Islet precursor cell (in vitro differentiated cells): ENCODE measurements at places on chromosomes 5 and 9.

GRCh38 chr5:31944684-31945445 is 229.3 kb downstream of the GOLPH3 start:
- DNase-seq: no peak

DNA sequence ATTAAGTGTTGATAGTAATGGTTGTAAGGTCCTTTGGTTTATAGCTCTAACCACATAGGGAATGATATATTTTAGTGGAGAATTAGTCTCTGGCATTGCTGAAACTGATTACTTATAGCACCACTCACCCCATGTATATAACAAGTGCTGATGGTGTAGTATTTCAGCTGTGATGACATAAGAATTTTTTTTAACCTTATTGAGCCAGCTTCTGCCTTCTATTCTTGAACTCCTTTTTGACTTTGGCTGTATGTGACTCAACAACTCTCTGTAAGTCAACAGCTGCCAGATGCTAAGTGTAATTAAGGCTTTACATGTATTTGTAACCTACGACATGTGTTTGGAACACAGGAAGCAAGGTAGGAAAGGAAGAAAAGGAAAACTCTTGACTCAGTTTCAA is 929.6 kb upstream of the WWC1 start:
- no peak for DNase-seq

DNA sequence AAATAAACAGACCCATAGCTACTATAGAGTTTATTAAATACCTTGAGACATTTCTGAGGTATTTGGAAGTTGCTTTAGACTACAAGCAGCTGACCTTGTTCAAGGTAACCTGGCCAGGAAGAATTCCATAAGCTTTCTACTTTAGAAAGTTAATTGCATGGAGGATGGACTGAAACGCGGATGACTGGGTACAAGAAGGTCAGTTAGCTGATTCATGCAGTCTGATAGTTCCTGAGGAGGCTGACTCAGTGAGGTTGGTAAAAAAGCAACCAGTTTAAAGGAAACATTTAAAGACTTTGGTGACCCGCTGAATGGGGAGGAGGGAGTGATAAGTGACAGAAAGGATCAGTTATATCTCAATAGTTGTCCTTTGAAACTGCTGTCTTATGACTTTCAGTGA is 670.1 kb upstream of the CDH9 start:
- peak; percentile 62 for DNase-seq

GRCh38 chr9:104885818-104886709 is 41.9 kb downstream of the ABCA1 start:
- DNase-seq: no peak

- no peak for DNase-seq
Measured at GRCh38 chr5:407051-407450, 35.9 kb upstream of the EXOC3 start.
